Left cardiac atrium (tissue), 4 donors: ENCODE measurements at places on chromosomes 5 and 9. TPM values are rescaled to one million over a fixed set of nuclear protein-coding genes. Genes with fewer than 3 reads are reported as not detected.
A peak's percentile ranks its signal among the peaks of the same experiment; 100 is the strongest.

GRCh38 chr9:2340046-2340760, 281.4 kb upstream of the VLDLR start:
- DNase-seq: no peak

The TICAM2 gene
- 3.5 TPM for total RNA-seq

GRCh38 chr9:87640385-87640795, 85.5 kb upstream of the CTSL start:
- peak; percentile 58 for DNase-seq

- DNase-seq: no peak
These were observed 604.8 kb upstream of the BRINP1 start for GRCh38 chr9:119974026-119974425.

GRCh38 chr5:162274679-162275078, 207.1 kb downstream of the GABRG2 start:
- DNase-seq: no peak

DNA sequence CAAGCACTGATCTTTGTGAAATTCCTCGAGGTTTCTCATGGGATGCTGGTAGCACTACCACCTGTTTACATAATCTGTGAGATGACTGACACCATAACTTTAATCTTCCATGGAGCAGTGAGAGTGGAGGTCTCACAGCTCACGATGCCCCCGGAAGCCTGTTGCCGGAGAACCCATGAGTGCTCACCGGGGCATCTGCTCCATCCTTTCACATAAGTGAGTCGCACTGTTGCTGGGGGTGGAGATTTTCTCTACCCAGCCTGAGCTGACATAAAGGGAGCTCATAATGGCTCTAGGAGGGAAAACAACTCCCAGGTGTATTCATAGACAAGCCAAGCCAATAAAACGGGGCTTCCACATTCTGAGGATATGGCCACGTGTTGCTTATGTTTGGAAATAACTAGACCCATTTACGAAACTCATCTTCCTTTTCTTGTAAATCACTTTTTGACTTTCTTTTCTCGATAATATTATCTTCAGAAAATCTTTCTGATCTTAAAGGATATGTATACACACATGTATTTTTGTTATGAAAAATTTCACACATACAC, 11.2 kb upstream of the GFPT2 start:
- no peak for DNase-seq

The WDR70 gene
- total RNA-seq: 14.5 TPM

GRCh38 chr5:378976-379742, 57.6 kb downstream of the AHRR start:
- no peak for DNase-seq

GRCh38 chr5:40410231-40410861, 269.4 kb upstream of the PTGER4 start:
- no peak for DNase-seq

DNA sequence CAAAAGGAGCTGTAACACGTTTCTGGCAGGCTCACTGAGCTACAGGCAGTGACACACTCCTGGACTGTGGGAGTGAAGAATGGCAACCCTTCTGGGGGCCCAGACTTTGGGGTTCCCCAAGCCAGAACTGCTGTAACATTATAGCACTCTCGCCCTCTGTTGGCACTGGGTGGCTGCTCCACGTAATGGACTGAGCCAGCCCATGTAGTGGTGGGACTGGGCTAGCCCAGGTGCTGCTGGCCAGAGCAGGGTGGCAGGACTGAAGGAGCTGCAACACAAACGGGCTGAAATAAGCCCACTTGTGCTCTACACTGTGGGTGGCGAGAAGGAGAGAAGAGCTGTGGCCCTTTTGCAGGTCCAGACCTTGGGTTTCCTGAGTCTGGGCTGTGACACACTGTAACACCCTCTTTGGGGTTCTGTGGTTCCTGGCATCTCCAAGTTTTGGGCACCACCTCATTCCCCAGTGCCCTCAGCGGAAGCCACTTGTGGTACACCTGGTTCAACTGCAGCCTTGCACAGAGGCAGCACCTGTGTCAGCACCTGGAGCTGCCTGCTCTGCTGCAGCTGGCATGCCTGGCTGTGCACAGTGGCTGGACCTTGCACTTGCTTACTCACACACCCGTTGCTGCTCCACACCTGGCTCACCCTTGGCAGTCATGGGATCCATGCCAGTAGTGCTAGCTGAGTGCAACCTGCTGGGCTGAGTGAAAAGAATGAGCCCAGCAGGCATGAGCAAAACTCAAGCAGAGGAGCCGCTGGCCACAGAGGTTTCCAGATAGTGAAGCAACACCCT, 95.0 kb upstream of the PRR16 start:
- no peak for DNase-seq

The C9orf50 gene
- total RNA-seq: not detected

DNA sequence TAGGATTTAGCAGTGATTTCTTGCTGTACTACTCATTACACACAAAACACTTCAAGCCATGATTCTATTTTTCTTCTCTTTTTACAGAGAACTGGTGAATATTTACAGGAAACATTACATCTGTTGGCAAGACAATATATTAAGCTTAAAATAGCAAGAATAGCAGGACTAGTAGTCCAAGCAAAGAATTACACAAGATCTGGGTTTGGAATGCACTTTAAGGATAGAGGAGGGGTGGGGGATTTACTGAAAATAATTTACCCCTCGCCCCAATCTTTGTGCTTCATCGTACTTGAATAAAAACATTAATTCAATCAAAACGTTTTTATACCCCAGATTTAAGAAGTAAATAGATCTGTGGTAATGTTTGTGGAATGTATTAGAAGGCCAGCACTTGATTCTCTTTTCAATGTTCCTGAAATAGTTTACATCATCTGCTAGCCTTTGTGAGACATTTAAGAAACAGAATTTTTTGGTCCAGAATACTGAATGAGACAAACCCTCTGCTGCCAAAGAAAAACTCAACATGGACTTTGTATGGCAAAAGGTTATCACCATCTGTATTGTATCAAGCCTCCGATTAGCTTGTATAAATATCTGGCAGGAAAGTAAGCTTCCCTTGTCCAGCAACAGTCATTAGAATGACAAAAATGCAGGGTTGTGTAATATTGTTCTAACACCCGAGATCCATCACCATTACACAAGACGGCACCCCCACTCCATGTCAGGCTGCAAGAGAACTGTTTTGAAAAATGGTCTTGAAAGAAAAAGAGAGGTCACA, 23.8 kb downstream of the SVEP1 start:
- peak; percentile 59 for DNase-seq

The ITK gene
- total RNA-seq: 1.6 TPM

GRCh38 chr5:65506961-65507360, 25.2 kb upstream of the ADAMTS6 start:
- DNase-seq: no peak

The THBS4 gene
- 9.2 TPM for total RNA-seq

- DNase-seq: peak; percentile 6
These were observed 156.6 kb upstream of the PHYKPL start for GRCh38 chr5:178389026-178389729.

The ANKDD1B gene
- 0.21 TPM for total RNA-seq

The JAKMIP2 gene
- 0.53 TPM for total RNA-seq

DNA sequence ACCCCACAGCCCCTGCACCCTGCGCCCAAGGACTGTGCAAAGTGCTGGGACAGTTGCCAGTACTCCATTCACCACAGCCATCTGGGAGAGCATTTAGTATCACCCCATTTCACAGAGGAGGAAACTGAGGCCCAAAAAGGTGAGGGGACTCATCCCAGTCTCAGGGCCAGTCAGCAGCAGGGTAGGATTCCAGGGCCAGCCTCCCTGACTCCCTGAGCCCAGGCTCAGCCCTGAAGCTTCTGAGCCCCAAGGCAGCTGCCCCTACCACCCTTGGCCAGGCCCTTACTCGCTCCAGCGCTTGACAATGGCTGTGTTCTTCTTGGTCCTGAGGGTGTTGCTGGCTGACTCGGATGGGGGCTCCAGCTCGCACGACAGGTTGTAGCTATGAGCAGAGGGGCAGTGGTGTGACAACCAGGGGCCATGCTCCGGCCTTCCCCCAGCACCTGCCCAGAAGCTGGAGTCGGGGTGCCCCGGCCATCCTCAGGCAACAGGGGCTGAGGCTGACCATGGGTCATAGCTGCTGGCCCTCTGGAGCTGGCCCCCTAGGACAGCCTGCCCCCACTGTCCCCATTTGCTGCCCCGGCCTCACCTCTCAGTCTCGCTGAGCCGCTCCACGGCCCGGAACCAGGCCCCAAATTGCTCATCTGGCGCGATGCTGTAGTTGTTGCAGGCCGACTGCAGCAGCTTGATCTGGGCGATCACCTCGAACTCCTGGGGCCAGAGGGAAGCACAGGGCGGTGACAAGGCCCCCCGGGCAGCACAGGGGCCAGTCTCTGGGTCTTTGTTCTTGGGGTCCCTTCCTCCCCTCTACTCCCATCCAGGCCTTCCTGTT, 18.6 kb downstream of the RALGDS start:
- DNase-seq: no peak

DNA sequence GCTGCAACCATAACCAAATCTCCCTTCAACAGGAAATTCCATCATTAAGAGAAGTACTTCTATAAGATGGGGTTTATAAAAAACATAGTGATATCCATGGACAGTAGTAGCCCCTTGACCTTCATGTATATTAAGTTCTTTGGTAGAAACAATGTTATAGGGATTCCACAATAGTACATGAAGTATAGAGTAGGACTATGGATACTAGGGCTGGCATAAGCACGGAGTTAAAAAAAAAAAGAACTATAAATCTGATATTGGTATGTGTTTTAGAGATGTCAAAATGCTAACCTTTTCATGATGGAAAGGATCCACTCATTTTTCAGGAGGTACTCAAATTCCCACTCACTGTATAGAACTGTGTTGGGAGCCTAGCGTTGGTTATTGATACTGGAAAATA, 337.6 kb downstream of the FGF10 start:
- DNase-seq: no peak

- DNase-seq: no peak
These were observed 58.6 kb upstream of the PPARGC1B start for GRCh38 chr5:149671544-149671943.

DNA sequence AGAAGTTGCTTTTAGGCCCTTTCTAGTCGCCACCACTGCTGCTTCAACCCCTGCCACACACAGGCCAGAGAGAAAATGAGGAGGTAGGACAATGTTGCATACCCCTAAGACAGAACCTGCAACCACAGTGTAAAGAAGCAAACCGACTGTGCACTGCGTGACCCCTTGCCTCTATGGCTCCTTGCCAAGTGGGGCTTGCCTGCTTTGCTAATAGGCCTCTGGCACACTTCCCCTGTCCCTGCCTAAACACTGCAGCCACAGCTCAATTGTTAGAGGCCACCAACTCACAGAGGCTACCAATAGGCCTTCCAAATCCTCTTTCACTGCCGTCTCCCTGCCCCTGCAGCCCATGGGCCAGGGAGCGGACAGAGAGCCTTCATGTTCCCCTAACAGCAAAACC, 280.1 kb downstream of the CDH10 start:
- no peak for DNase-seq

- no peak for DNase-seq
These were observed 22.1 kb downstream of the URM1 start for GRCh38 chr9:128393145-128393775.

The SLC36A3 gene
- not detected for total RNA-seq

The PCDHGB1 gene
- 3.2 TPM for total RNA-seq

GRCh38 chr5:102289251-102289899, 6.7 kb downstream of the SLCO4C1 start:
- DNase-seq: no peak

GRCh38 chr5:75734913-75735789, 17.9 kb upstream of the POC5 start:
- no peak for DNase-seq

- DNase-seq: no peak
These were observed 2.8 kb downstream of the TUBB4B start for GRCh38 chr9:137243626-137244485.

DNA sequence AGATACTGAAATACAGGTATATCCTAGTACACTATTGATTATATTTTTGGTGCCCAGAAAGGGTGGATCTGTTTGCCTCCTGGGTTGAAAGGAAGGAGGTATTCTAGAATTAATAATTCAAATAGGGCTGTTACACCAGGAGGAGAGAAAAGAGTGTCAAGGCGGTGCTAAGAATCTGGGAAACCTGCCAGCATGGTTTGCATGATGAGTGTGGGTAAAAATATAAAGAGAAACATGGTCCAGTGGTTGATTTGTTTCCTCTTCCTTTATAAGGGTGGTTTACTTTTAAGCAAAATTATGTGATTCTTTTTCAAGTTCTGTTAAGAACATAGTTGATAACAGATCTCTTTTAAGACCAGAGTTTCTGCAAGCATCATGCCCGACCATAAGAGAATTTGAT, 69.4 kb upstream of the NFIB start:
- DNase-seq: peak; percentile 31

DNA sequence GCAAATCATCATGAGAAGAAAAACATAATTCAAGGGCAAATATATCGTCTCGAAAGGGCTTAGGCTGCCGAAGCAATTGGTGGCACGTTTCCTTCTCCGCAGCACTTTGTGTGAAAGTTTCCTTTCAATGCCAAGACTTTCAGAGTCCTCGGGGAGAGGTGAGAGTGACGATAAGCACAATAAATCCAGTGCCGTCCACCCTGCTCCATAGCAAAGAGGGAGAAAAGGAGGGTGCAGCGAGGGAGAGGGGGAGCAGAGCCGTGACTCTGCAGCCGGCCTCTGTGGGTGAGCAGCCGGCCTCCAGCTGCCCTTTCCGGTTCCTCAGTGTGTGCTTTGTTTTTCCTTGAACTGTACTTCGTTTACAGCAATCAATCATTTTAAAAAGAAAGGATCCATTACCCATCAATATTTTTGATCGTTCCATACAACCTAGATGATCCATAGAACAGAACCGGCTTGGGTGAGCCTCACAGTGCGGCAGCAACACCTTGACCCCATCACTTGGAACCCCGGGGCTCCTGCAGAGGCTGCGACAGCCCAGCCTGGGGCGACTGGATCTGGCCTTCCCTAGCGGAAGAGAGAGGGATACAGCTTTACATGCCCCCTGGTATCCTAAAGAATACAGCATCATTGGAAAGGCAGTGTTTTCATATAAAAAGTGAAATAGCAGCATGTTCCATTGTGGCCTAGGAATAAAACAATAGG, 247.0 kb upstream of the IRX4 start:
- DNase-seq: no peak

GRCh38 chr5:88727705-88728313, 155.2 kb downstream of the MEF2C start:
- DNase-seq: no peak
